Urinary bladder (tissue), 4 donors: ENCODE measurements at places on chromosomes 13 and 19. TPM values are rescaled to one million over a fixed set of nuclear protein-coding genes. Genes with fewer than 3 reads are reported as not detected.
A peak's percentile ranks its signal among the peaks of the same experiment; 100 is the strongest.

ERCC5 gene
- total RNA-seq, result 70.8 TPM

KLK10 gene
- not detected for total RNA-seq

MCEMP1 gene
- 0.26 TPM for total RNA-seq

DNA sequence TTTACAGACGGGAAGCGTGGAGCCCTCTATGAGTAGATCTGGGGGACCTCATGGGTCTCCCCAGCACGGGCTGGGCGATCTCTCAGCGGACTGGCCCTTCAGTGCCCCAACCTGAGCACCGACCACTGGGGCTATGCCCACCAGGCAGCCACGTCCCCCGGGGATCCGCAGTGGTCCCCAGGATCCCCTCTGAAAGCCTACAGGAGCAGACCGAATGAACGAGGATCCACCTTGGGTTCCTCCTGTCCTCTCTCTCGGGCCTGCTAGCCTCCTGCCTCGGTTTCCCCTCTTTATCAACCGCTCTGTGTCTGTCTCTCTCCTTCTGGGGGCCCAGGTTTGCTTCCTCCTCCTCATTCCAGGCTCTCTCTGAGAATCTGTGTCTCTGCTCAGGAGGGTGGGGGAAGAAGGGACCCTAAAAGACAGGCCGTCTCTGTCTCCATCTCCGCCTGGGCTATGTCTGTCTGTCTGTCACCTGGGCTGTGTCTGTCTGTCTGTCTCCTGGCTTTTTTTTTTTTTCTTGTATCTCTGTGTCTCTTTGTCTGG is 2.0 kb upstream of the MEIS3 start:
- no peak for DNase-seq

GRCh38 chr19:51448411-51449016 is 9.7 kb downstream of the SIGLEC8 start:
- DNase-seq, result no peak

DNA sequence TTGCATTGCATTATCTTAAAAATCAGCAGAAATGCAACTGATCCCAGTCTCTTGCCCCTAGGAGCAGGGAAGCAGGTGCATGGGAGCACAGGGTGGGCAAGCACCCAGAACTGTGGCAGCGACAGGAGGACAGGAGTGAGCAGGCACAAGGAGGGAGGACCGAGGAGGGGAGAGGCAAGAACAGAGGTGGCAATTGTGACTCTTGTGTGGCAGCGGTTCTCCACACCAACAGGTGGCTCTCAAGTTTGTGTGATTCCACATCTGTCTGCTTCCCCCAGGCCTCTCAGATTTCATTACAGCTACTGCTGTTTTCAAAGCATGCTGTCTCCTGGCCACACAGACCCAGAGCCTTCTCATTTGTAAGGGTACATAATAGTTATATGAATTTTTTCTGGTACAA is 108.5 kb downstream of the STK24 start:
- no peak for DNase-seq

- DNase-seq, result no peak
Measured at GRCh38 chr19:38577826-38578225, 39.9 kb downstream of the MAP4K1 start.

DNA sequence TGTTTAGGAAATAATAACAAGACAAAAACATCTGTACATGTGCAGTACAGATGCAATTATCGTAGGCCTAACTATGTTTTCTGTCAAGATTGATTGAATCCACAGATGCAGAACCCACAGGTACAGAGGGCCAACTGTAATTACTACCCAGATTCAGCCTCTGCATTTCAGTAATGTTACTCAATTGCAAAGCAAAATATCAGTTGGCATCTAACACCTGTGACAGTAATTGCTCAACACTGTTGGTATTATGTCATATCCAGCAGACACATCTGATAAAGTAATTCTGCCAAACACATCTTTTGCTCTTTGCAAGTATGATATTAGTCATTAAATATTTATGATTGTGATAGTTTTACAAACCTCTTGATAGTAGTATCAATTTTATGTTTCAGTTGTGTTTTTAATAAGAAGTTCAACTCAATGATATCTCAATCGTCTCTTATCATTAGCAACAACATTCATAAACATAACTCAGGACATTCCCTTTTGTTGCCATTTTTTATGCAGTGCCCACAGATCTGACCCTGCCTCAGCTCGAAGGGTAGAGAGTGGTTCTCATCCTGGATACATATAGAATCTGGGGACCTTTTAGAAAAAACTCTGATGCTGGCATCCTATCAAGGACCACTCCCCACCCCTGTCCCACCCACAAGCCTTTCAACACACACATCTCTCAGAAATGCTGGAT is 104.7 kb downstream of the MYCBP2 start:
- no peak for DNase-seq

DNA sequence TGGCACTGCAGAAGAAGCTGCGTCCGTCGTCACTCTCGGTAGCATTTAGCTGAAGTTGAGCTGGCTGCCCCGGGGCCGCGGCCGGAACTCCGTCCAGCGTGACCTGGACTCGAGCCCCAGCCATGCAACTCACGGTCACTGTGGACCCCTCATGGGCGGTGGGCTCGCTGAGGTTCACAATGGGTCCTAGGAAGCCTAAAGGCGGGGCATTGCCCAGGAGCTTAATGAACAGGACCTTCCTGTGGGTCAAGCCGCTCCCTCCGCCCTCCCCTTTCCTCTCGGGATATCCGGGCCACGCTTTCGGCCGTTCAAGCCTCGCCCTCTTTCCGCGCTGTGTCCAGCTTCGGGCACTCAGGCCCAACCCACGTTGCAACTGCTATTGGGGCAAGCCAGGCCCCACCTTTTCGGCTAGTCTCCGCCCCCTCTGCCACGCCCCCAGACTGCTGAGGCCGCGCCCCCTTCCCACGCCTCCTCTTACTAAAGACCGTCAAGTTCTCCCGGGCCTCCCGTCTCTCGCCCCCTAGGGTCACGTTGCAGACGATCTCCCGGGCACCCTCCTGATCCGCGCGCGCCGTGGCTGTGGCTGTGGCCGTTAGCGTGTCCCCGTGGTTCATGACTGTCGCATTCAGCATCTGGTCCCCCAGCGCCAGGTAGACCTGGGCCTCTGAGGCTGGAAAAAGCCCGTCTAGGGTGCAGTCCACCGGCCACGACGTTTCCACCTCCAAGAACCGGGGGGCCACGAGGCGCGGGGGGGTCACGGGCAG is 1.4 kb upstream of the RAVER1 start:
- DNase-seq, result peak; percentile 73

GRCh38 chr13:98575904-98576199 is 1.1 kb downstream of the STK24 start:
- no peak for DNase-seq

- no peak for DNase-seq
Measured at GRCh38 chr13:90680826-90681225, 666.7 kb upstream of the MIR17HG start.

DNA sequence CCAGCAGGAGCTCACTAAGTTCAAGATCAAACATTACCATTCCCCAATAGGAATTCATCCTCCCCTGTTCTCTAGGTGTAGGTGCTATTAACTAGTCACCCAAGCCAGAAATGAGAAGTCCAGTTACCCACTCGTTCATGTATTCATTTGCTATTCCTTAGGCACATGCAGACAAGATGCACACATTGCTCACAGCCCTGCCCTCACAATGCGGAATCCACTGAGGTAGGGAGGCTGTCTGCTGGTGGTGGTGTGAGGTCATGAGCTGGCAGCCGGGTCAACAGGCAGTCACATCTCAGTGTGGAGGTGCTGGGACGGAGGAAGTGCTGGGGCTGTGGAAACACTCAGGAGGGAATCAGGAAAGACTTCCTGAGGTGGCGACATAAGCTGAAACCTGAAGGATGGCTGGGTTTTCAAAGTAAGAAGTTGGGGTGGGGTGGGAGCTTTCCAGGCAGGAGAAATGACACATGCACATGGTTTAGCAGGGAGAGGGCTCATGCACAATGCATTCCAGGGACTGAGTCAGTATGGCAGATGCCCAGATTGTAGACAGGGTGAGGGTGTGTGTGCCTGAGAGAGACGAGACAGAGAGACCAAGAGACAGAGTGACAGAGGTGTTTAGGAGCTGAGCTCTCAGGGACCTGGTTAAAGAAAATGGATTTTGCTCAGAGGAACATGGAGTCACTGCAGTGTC is 117.6 kb downstream of the USP12 start:
- no peak for DNase-seq

DNA sequence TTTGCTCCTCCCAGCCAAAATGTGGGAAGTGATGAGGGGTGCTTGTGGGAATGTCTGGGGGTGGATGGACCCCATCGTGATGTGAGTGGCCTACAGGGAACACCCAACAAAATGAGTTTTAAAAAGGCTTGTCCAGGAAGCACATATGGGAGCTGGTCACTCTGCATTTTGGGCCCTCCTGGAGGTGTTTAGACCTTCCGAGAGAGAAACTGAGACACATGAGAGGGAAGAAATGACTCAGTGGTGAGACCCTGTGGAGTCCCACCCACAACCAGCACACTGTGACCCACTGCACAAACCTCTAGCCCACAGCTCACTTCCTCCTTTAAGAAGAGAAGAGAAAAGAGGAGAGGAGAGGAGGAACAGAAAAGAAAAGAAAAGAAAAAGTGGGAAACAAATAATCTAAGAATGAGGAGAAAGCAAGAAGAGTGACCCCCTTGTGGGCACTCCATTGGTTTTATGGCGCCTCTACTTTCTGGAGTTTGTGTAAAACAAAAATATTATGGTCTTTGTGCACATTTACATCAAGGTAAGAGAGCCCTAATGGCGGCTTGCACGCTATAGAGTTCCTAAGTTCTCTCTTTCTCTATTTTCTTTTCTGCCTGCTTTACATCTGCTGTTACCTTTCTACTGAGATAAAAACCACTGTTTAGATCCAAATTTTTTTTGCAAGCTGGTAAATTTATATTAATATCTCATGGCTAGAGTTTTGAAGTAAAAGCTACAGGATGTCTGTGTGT is 13.3 kb upstream of the LILRB1 start:
- no peak for DNase-seq

TMEM145 gene
- not detected for total RNA-seq

RUBCNL gene
- total RNA-seq, result 9.3 TPM

STARD13 gene
- 67.8 TPM for total RNA-seq

DNA sequence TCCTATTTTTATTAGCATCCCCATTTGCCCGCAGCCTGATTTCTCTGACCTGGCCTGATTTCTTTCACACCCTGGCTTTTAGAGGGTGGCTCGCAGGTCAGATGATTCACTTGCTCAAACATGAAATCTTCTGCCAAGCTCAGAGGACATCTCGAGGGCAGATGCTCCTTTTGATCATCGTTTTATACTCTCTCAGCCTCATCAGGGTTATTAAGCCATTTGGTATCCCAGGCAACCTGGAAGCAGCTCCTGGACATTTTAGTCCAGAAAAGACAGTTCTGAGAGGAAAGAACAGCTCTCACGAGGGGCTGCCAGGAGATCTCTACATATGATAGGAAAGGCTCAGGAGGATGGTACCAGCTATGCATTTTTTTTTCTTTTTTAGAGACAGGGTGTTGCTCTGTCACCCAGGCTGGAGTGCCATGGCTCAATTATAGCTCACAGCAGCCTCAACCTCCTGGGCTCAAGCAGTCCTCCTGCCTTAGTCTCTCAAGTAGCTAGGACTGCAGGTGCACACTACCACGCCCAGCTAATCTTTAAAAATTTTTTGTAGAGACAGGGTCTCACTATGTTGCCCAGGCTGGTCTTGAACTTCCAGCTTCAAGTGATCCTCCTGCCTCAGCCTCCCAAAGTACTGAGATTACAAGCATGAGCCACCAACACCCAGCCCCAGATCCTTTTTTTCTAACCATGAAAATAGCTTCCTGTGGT is 165.4 kb downstream of the KATNAL1 start:
- no peak for DNase-seq

DNA sequence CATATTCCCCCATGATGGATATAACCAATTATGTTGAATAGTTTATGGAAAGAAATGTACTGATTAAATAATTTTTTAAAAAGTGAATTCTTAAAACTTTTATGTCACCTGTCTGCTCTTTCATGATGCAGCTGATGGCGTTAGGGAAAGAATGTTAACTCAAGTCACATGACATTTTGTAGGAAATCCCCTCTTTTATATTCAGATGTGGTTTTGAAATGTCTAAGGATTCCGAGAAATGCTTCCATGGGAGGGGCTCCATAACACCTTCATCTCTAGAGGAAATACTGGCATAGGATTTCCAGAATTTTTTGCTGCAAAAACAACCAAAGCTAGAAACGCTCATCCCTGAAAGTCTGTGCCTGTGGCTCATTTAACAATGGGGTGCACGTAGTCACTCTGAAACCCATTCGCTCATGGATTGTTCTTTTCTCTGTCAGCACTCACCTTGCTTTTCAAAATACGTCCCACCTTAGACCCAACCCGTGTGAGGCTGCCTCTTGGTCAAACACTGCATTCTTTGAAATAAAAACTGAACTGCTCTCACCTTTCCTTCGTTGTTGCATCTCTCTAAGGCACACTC is 288.9 kb downstream of the SHISA2 start:
- no peak for DNase-seq

ZNF880 gene
- 50.1 TPM for total RNA-seq

GRCh38 chr19:44894052-44894400 is 3.0 kb downstream of the TOMM40 start:
- DNase-seq, result no peak

- no peak for DNase-seq
Measured at GRCh38 chr19:2252797-2253105, 3.5 kb downstream of the JSRP1 start.

PSG11 gene
- not detected for total RNA-seq

DNA sequence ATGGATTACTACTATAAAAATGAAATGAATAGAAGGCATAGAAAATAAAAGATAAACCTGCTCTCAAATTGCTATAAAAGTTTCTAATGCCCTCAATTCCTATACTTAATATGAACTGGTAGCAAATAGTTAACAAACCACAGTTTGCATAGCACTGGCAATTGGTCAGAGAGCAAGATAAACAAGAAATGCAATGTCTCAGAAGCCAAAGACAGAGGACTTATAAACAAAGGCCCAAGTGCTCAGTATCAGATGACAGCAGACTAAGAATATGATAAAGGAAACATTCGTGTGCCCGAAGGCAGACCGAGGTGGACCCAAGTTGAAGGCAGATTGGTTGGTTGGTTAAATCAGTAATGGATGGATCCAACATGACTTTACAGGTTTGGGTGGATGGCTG is 50.6 kb downstream of the IPO5 start:
- DNase-seq, result no peak
